ENCODE measurements at places on chromosomes 13 and 19. TPM values are rescaled to one million over a fixed set of nuclear protein-coding genes. Genes with fewer than 3 reads are reported as not detected.

GRCh38 chr13:48891586-48891985 is 84.1 kb upstream of the FNDC3A start:
- peak; percentile 81 for DNase-seq

- DNase-seq, result no peak
These were observed 7.1 kb upstream of the NFIC start for GRCh38 chr19:3359015-3359918.

GRCh38 chr19:54245936-54246335 is 3.3 kb upstream of the LILRA6 start:
- no peak for DNase-seq

DNA sequence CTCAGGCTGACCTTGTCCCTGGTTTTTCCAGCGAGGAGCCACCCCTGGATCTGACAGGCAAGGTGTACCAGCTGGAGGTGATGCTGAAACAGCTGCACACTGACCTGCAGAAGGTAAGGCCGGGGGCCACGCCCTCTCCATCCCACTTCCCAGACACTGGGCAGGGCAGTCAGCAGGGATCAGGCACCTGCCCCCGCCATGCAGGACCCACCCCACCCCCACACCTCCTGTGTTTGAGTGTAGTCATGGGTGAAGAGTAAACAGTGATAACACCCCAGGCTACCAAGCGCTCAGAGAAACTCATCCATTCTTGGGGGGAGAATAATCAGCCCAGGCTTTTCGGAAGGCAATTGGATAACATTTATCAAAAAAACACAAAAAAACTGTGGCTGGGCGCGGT is 19.9 kb downstream of the DPF1 start:
- no peak for DNase-seq

GRCh38 chr13:77184455-77184854 is 142.4 kb downstream of the MYCBP2 start:
- DNase-seq, result peak; percentile 86

DNA sequence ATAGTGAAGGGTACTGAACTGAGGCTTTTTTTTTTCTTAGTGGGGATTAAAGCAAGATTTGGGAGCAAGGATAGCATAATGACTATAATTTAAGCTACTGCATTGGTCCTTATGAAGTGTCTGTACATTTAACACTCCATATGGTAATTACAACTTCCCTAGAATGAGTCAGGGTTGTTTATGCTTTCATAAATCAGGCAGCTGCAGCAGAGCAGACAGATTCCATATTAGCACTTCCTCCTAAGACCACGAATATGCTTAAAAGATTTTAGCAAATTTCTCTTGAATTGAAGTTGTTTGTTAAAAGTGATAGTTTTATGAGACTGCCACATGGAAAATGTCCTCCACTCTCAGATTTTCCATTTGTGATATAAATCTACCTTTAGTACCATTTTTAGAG is 401.1 kb upstream of the SPRY2 start:
- DNase-seq, result no peak

Gene WDFY2
- 20.7 TPM for total RNA-seq

DNA sequence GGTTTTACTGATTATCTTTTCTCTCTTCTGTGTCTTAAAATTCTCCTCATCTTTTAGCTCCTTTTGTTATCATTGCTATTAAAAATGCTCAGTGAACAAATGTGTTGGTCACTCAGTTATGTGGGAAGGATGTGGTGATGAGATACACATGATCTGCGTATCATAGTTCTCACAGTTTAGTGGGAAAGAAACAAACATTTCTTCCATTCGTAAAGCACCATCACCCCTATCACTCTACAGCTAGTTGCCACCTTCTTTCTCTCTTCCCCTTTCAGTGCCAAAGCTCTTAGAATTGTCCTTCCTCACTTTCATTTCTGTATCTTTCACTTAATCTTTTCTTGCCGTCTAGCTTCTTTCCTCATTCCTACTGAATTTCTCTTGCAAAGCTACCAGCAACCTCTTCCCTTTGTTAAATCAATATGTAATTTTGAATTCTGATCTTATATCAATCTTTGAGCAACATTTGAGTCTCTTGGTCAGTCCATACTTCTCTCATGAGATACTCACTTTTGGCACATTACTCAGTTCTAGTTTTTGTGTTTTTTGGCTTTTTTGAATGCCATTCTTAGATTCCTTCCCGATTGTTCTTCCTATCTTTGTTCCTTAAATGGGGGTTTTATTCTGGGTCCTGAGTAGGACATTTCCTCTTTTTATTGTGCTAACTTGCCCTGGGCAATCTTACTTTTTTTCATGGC is 122.3 kb downstream of the PCCA start:
- no peak for DNase-seq

GRCh38 chr13:42125046-42125445 is 76.6 kb downstream of the DGKH start:
- DNase-seq, result no peak

Gene PSG1
- total RNA-seq, result 0.40 TPM

GRCh38 chr13:80979035-80979641 is 638.2 kb upstream of the SPRY2 start:
- peak; percentile 42 for DNase-seq

GRCh38 chr19:42122691-42123607 is 9.3 kb downstream of the POU2F2 start:
- DNase-seq, result no peak

GRCh38 chr13:94864474-94864873 is 152.1 kb upstream of the SOX21 start:
- no peak for DNase-seq

DNA sequence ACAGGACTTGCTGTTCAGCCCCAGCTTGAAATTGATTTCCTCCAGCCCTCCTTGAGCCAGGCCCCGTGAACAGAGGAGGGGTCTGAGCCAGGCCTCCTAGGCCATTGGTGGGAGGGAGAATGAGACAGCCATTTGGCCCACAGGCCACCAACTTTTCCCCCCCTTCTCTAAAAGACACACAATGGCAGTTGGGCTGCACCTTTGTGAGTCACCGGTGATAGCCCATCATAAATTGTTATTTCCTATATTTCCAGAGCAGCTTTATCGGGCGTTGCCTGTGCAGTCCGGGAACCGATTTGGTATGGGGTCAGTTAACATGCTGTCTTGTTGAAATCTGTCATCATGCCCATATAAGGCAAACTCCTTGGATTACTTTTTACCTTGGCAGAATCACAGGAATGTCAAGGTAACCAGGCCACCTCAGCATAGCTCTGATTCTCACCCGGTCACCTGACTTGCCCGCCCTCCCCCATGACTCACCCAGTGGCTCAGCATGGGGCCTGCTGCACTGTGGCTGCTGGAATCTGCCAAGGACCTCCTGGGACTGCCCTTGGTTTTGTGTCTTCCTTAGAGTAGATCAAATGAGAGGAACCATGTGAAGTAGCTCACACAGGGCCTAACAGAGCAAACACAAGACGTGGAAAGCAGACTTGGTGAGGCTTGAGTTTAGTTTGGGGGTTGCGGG is 36.1 kb downstream of the ACTN4 start:
- peak; percentile 99 for DNase-seq

DNA sequence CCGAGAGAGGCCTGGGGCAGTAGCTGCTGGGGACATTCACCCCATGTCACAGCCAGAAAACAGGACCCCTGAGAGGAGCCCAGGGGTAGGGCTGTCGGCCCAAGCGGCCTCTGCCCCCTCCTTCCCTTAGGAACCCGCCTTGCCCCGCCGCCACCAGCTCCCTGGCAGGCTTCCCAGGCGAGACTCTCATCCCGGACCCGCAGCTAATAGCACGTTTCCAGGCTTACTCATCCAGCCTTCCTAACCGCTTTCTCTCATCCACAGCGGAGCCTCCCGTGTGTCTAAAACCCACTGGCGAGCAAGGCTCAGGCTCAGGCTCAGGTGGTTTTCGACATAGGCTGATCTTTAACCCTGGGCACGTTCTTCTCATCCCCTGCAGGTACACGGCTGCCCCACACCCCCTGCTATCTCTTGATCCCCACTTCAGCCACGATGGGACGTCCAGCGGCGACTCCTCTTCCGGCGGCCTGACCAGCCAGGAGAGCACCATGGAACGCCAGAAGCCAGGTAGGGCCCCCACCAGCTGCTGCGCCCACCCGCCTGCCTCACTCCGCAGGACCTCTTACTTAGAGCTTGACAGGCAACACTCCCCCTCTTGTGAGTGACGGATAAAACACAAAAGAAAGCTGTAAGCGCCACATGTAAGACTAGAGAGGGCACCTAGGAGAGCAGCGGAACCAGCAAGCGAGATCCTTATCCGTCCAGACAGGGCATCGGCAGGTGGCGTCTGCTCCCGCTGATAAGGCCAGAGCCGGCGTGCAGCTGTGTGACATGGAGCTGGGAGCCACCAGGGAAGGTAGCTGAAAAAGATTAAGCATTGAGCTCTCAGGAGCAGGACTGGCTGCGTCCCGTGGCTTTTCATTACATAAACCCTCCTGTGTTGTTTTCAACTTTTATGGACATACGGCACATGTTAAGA is 71.3 kb downstream of the DPF1 start:
- no peak for DNase-seq

Gene LMTK3
- total RNA-seq, result 3.6 TPM

GRCh38 chr13:77028202-77028601 is 1.2 kb upstream of the FBXL3 start:
- DNase-seq, result peak; percentile 9

Gene INAFM1
- total RNA-seq, result 2.0 TPM

Gene ICAM1
- 0.43 TPM for total RNA-seq

Gene IGLON5
- not detected for total RNA-seq

DNA sequence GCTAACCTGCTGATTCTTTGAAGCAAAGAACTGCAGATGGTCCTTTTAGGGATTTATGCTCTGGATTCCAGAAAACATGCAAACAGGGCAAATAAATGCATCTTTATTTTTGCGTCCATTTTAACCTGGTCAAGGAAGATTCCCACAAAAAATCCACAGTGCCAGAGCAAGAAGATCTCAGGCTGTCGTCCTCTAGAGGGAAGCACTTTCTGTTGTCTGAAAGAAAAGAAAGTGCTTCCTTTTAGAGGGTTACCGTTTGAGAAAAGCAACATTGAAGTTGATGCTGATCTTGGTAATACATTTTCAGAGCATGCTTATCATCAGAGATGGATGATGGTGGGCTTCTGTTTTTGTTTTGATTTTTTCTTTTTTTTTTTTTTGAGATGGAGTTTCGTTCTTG is 75.5 kb downstream of the DPRX start:
- DNase-seq, result no peak

Gene RNF113B
- total RNA-seq, result not detected

DNA sequence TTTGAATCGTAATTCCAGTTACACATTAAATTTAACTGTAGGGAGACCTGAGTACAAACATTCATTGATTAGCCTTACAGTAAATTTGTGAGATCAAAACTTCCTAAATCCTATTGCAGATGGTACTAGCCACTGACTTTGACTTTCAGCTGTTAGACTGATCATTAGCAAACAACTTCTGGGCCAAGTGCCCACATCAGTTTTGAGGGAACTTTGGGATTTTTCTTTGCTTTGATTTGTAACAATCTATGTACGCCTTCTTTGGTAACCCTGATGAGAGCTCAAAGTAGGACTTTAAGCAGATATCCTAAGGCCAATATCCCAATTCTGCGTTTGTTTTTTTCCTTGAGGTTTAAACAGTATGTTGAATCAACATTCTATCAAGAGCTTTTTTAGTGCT is 131.5 kb downstream of the DLEU7 start:
- no peak for DNase-seq

Gene CYP2A6
- total RNA-seq, result not detected

Measured in mammary epithelial cell (primary cell).